CD4-positive, alpha-beta memory T cell (primary cell): ENCODE measurements at places on chromosomes 3 and 15. TPM values are rescaled to one million over a fixed set of nuclear protein-coding genes. Genes with fewer than 3 reads are reported as not detected.

DNA sequence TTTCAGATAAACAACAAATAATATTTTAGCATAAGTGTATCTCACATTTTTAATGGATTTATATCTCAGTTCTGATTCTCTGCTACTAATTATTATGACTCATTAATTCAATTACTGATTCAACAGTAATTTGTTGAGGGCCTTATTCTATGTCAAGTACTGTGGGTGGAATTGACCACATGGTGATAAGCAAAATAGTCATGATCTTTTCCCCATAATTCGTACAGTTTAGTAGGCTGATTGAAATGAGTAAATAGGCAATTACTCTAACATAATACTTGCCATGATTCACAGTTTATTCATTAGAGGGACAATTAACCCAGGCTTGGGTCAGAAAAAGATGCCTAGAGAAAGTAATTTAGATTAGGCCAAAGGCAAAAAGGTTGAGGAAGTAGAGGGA, 60.9 kb upstream of the SLC4A7 start:
- no peak for DNase-seq

- DNase-seq: peak; percentile 25
Observed at GRCh38 chr3:179558742-179559364, 3.9 kb upstream of the ACTL6A start.

DNA sequence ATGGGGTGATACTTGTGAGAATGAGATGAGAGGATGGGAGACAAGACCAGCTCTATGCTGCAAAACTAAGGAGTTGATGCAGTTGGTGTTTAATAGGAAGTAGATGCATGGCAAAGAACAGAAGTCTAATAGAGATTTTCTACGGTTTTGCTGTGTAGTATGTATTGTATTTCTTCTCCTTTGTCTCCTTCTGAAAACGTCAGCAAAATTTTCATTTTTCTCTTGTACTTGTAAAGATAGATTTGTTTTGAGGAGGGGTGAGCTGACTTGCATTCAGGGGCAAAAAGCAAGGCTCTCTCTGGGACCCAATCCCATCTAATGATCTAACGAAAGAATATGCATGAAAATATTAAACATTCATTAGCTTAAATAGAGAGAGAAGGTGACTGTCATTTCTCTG, 94.6 kb upstream of the NANOGP8 start:
- no peak for DNase-seq

- no peak for DNase-seq
Observed at GRCh38 chr3:187518616-187519015, 150.4 kb downstream of the RTP4 start.

DNA sequence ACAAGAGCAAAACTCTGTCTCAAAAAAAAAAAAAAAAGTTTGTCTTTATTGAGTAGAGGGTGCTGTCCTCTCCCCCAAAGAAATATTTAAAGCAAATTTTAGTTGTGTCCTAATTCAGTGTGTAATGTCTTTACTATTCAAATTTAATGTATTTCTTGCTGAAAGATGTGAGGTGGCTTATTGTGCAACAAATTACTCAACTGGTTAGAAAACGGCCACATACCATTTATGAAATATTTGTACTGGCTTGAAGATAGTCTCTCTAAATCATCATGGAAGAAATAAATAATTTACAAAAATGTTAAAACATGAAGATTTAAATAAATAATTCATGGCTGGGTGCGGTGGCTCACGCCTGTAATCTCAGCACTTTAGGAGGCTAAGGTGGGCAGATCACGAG, 63.0 kb downstream of the SLTM start:
- no peak for DNase-seq

GRCh38 chr3:111332488-111333080, 209.4 kb upstream of the CD96 start:
- no peak for DNase-seq

The KPNA4 gene
- 46.1 TPM for total RNA-seq

The SHC4 gene
- total RNA-seq: 0.28 TPM

DNA sequence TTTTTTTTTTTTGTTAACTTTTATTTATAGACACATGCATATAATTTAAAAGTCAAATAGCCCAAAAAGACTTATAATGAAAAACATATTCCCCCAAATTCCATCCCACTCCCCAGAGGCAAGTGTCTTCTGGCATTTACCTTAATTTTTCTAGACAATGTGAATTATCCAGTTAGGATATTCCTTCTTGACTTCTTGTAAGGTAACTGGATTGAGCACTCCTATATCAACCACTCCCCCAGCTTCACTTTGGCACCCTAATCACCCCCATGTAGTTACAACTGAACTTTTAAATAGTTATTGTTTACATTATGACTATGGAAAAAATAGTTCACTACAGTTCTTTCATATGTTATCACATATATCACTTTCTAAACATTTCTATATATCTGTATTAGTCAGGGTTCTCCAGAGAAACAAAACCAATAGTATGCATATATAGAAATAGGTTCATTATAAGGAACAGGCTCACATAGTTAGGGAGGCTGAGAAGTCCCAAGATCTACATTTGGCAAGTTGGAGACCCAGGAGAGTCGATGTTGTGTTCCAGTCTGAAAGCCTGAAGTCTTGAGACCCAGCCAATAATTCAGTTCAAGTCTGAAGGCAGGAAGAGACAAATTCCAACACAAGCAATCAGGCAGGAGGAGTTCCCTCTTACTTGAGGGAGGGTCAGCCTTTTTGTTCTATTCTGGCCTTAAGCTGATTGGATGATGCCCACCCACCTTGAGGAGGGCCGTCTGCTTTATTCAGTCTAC, 175.8 kb downstream of the THSD4 start:
- no peak for DNase-seq

- DNase-seq: no peak
Observed at GRCh38 chr3:71428841-71429596, 154.5 kb downstream of the FOXP1 start.

DNA sequence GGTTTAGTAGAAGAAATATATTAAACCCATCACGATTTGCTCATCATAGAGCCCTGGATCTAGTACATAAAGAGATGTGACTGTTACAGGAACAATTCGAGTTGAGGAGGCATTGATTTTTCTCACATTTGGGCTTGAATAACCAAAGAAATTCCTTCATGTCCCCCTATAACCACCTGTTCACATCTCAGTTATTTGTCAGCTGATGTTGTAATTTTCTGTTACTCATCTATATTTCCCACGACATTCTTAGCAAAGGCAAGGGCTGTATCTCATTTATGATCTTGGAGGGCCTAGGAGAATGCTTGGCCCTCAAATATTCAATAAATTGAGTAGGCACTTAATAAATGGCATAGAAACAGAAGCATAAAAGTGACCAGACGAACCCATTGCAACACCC, 36.4 kb upstream of the GYG1 start:
- DNase-seq: no peak

The DCLK3 gene
- total RNA-seq: not detected

GRCh38 chr3:36192901-36193300, 187.4 kb upstream of the STAC start:
- no peak for DNase-seq

The FGD5 gene
- 0.06 TPM for total RNA-seq

The IMPDH2 gene
- 89.6 TPM for total RNA-seq

- peak; percentile 26 for DNase-seq
Observed at GRCh38 chr3:83218383-83219200, 1457.1 kb upstream of the GBE1 start.

DNA sequence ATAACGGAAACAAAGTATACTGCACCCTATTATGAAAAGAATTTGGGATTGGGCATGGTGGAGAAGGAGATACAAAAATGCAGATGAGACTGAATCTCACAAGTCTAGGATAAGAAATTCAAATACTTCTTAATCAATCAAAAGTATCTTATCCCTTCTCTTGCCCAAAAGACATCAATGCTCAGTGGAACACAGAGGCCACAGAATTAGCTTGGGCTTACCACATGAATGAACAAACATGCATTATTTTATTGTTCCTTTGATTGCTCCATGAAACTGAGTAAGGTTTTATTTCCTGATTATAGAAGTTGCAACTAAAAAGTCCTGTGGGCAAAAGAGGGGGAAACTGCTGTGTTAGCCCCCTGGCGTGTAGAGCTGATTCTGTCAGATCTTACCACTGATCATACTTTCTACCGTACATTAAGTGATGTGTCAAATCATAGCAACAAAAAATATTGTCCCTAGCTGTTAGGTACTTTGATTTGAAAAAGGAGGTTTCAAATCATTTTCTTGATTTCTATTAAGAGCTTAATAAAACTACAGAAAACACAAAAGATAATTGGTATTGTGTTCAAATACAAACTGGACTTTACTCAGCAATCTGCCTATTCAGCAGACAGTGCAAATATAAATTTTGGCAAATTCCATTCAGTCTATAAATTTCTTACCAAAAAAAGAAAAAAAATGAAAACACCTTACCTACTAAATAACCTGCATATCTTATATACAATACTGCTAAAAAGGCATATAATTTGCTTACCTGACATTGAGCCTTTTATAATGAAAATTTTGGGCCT, 7.9 kb upstream of the GASK1A start:
- no peak for DNase-seq

GRCh38 chr3:72982609-72983366, 13.8 kb upstream of the PPP4R2 start:
- no peak for DNase-seq

GRCh38 chr3:51588724-51589123, 50.2 kb downstream of the RAD54L2 start:
- DNase-seq: no peak

GRCh38 chr15:80188251-80188650, 35.5 kb downstream of the FAH start:
- DNase-seq: no peak

The KLHL6 gene
- total RNA-seq: 55.9 TPM

The COX17 gene
- total RNA-seq: 46.1 TPM

The CLRN1 gene
- not detected for total RNA-seq

- DNase-seq: no peak
Observed at GRCh38 chr3:32421185-32421584, 29.5 kb downstream of the CMTM7 start.

GRCh38 chr3:126568776-126569342, 10.1 kb upstream of the C3orf22 start:
- no peak for DNase-seq

DNA sequence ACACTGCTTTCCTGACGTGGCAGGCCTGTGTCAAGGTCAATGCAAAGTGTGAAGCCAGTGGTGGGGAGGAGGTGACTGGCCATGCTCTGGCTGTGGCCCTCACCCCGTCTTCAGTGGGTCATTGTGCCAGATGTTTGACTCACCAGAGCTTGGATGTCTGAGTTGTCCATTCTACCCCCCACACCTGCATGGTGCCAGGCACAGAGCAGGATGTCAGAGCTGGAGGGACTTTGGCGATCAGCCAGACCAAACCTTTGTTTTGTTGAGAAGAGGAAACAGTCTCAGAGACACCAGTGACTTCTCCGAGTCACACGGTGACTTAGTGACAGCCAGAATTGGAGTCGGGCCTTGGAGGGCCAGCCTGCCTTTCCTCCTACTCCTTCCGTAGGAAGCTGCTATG, 49.5 kb downstream of the SMAD6 start:
- DNase-seq: peak; percentile 13

The FBXO40 gene
- total RNA-seq: not detected

The SAMMSON gene
- total RNA-seq: not detected

The GRM2 gene
- 1.1 TPM for total RNA-seq

DNA sequence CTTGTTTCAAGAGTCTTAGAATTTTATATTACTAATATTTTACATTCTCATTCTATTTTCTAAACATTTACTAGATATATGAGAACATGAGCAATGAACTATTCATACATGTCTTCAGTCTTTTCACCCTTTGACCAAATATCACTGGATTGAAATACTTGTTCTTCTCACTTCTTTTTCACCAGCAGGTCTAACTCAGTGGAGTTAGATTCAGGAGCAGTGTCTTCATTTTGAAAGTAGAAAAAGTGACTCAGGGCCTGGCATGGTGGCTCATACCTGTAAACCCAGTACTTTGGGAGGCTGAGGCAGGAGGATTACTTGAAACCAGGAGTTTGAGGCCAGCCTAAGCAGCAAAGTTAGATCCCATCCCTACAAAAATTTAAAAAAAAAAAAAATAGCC, 70.8 kb downstream of the USP13 start:
- DNase-seq: no peak

The SLC6A20 gene
- not detected for total RNA-seq

GRCh38 chr3:52053307-52054304, 2.8 kb downstream of the DUSP7 start:
- DNase-seq: peak; percentile 38

GRCh38 chr3:116097226-116097625, 348.1 kb downstream of the LSAMP start:
- no peak for DNase-seq

DNA sequence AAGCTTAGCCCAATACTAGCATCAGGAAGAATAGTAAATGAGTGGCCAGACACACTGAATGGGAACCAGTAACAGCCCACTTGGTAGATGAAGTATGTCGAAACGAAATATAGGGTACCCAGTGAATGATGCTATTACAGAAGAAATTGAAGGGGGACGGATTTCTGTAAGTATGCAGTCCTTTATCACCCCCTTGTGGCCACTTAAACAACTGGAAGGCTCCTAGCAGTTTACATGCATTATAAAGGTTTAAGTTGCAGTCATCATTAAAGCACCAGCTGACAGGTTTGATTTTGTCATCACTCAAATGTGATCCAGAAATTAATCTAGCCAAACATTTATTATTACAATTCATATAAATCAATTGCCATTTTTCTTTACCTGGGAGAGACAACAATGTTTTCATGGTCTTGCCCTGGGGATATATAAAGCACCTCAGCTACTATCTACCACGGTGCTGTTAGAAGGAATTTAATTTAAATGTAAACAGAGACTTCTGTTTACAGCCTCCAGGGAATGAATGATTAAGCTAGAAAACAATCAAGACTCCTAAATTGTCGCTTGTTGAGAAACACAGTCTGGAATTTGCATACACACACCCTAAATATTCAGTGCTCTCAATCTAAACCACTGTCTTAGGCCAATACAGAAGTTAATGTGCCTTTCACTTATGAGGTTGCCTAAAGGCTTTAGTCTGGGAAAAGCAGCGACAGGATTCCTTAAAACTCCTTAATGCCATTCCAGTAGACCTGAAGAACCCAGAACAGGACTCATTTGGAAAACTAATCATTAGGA, 7.8 kb downstream of the EIF1B start:
- peak; percentile 56 for DNase-seq

DNA sequence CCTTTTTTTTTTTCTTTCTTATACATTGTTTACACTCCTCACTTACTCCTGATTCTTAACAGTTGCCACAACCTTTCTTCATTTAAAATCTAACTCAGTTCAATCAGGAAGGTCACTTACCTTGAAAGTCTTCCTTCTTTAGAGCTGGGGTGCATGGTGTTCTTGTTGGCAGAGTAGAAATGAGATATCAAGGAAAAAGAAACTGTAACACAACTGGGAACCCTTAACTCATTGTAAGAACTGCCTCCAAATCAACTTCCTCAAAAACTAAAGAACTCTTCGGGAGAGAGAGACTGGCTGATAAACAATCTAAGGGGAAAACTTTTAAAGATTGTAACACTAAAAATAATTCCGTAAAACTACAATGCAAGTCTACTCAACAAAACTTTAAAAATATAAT, 1.4 kb upstream of the APPL1 start:
- no peak for DNase-seq

GRCh38 chr3:135218304-135218703, 423.2 kb downstream of the EPHB1 start:
- DNase-seq: no peak

The RHOV gene
- total RNA-seq: not detected

The TEX55 gene
- total RNA-seq: not detected

- DNase-seq: no peak
Observed at GRCh38 chr3:101903451-101903871, 54.1 kb downstream of the NFKBIZ start.

GRCh38 chr3:10602769-10603768, 97.7 kb upstream of the ATP2B2 start:
- DNase-seq: peak; percentile 80
